Effector memory CD8-positive, alpha-beta T cell (primary cell): ENCODE measurements at places on chromosomes 11 and 22.

DNA sequence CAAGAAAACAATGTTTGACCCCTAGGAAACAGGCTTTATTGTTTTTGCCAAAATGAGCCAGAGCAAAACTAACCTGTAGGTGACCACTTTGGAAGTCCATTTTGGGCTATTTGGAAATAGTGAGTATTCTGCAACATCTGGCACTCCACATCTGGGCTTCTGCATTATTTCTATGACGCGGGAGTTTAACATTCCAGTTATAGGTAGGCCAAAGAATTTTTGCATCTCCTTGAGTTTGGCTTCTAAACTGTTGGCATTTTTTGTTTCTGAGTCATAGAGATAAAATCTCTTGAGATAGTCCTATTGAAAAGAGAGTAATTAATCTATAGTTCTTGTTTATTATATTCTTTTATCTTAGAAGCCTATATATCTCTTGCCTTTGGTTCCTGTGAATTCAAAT, 2.9 kb downstream of the MMP7 start:
- H3K27ac ChIP-seq, result no peak overlapping the region
- H3K4me3 ChIP-seq, result no peak overlapping the region
- H3K27me3 ChIP-seq, result peaks cover 9% of the 10 kb centered on the region
- H3K36me3 ChIP-seq, result no peaks in the 10 kb centered on the region
- H3K4me1 ChIP-seq, result peaks cover under 1% of the 10 kb centered on the region
- DNase-seq, result no peak

DNA sequence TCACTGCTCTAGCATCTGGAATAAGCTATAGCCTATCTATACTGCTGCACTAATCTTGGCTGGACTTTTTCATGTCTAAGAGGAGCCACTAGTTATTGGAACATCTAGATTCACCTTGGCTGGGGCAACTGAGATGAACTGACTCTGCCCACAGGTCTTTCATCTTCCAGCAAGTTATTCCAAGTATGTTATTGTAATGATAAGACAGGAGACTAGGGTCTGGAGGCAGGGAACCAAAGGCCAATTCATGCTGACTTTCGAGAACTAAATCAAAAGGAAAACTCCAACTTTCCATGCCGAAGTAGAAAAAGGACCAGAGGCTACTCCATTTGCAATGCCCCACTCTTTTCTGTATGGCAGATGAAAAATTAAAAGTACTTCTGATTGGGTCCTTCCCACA, 1243.0 kb upstream of the RAG2 start:
- H3K36me3 ChIP-seq, result no peaks in the 10 kb centered on the region
- H3K4me1 ChIP-seq, result no peaks in the 10 kb centered on the region
- no peak overlapping the region for H3K27ac ChIP-seq
- H3K4me3 ChIP-seq, result no peak overlapping the region
- no peaks in the 10 kb centered on the region for H3K27me3 ChIP-seq

GRCh38 chr11:77438487-77438886, 35.4 kb downstream of the PAK1 start:
- no peak overlapping the region for H3K27ac ChIP-seq
- no peak for DNase-seq
- H3K4me3 ChIP-seq, result no peak overlapping the region
- no peaks in the 10 kb centered on the region for H3K4me1 ChIP-seq
- peaks cover 19% of the 10 kb centered on the region for H3K27me3 ChIP-seq

GRCh38 chr22:20128902-20129746, 2.5 kb upstream of the ZDHHC8 start:
- H3K4me3 ChIP-seq, result peak overlapping the region; percentile 68
- no peak overlapping the region for H3K27ac ChIP-seq
- peaks cover 5% of the 10 kb centered on the region for H3K4me1 ChIP-seq
- DNase-seq, result peak; percentile 49
- peaks cover 28% of the 10 kb centered on the region for H3K36me3 ChIP-seq

- no peaks in the 10 kb centered on the region for H3K27me3 ChIP-seq
- peaks cover 9% of the 10 kb centered on the region for H3K36me3 ChIP-seq
- no peak for DNase-seq
- no peak overlapping the region for H3K27ac ChIP-seq
- peaks cover 28% of the 10 kb centered on the region for H3K4me1 ChIP-seq
Observed at GRCh38 chr22:26651815-26652214, 5.6 kb upstream of the MIAT start.

DNA sequence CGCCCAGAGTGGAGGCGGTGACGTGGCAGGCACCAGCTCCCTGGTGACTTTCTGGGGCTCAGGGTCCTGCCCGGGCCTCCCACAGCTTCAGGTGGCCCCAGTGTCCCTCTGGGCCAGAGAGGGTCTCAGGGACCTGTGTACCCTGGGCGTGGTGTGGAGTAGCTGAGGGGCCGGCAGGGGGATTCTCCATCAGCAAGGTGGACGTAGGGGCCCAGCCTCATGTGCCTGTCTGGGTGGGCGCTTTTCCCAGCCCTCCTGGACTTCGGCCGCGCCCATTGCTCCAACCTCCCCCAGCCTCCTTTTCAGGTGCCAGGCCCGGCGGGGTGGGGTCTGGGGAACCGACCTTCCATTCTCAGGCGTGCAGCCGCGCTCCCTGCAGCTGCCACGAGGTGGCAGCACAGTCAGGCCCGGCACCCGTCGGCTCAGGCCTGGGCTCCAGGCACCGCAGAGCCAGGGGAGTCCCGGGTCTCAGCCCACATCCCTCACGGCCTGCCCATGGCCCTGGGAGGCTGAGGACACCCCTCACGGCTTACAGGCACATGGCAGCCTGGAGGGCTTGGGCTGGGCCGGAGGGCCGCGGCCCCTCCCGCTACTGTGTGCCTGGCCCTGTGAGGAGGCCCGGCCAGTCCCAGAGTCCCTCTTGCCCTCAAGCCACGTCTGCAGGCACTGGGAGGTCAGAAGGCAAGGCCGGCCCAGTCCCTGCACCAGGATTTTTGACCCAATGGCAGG, 19.9 kb upstream of the MUC5B start:
- DNase-seq, result peak; percentile 61
- H3K27ac ChIP-seq, result no peak overlapping the region
- H3K27me3 ChIP-seq, result peaks cover 9% of the 10 kb centered on the region

- peak overlapping the region; percentile 94 for H3K27ac ChIP-seq
- peaks cover 21% of the 10 kb centered on the region for H3K4me1 ChIP-seq
- DNase-seq, result no peak
- peak overlapping the region; percentile 93 for H3K4me3 ChIP-seq
Observed at GRCh38 chr11:61362542-61362875, 335 bp downstream of the TMEM138 start.

GRCh38 chr22:50270666-50271394, 650 bp upstream of the MAPK11 start:
- H3K27me3 ChIP-seq, result no peaks in the 10 kb centered on the region
- peaks cover 8% of the 10 kb centered on the region for H3K4me1 ChIP-seq
- peak; percentile 73 for DNase-seq
- no peak overlapping the region for H3K27ac ChIP-seq

GRCh38 chr22:38452373-38453065, 2.5 kb downstream of the KCNJ4 start:
- peaks cover 83% of the 10 kb centered on the region for H3K27me3 ChIP-seq
- peaks cover 9% of the 10 kb centered on the region for H3K4me1 ChIP-seq
- no peak overlapping the region for H3K4me3 ChIP-seq
- H3K36me3 ChIP-seq, result peaks cover 4% of the 10 kb centered on the region
- H3K27ac ChIP-seq, result no peak overlapping the region

DNA sequence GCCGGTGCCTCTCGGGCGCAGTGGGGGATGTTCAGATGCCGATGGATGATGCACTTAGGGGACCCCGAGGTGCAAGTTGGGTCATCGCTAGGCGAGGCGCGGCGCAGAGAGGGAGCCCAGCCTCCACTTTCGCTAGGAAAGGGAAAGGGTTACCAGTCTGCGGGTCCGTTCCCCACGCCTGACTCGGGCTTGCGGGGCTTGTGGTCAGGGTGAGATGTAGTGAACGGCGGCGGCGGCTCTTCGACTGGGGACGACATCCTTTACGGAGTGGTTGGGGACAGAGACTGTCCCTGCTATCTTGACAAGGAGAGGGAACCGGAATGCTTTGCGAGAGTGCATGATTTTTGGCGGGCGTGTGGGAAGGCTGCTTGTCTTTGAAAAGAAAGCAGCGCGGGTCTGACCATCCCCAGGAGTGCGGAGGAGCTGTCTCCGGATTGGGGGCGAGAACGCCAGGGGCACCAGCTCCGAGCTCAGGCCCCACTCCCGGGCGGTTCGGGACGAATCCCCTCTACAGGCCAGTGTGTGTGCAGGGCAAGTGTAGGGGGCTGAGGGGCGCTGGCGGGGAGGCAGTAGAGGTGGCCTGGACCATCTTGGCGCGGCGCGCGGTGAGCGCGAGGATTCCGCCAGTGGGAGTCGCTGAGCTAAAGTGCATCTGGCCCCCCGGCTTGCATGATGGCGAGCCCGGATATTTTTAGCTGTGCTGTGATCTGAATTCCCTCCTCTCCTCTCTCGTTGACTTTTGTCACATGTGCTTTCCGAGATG, 1.1 kb downstream of the FAT3 start:
- H3K27me3 ChIP-seq, result peaks cover 20% of the 10 kb centered on the region
- no peak overlapping the region for H3K27ac ChIP-seq
- no peak for DNase-seq
- no peaks in the 10 kb centered on the region for H3K4me1 ChIP-seq

DNA sequence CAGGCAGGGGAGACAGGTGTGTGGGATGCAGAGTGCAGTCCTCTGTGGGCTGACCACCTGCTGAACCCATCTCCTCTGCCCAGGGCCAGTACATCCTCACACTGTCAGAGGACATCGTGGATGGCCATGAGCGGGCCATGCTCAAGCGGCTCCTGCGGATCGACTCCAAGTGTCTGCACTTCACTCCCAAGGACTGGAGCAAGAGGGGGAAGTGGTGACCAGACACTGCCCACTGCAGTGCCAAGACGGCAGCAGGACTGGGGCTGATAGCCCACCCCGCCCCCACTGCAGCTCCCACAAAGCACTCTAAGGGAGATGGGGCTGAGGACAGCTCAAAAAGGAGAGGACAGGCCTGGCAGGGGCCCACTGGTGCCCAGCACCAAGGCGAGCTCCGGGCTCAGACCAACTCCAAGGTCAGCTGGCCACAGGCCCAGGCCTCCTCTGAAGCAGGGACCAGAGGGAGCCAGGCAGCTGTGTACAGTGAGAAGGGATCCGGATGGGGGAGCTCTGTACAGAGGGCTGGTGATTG, 1.6 kb downstream of the RNASEH2C start:
- peak overlapping the region; percentile 89 for H3K27ac ChIP-seq
- H3K4me3 ChIP-seq, result peak overlapping the region; percentile 94
- H3K4me1 ChIP-seq, result peaks cover 25% of the 10 kb centered on the region
- no peak for DNase-seq
- H3K27me3 ChIP-seq, result no peaks in the 10 kb centered on the region

DNA sequence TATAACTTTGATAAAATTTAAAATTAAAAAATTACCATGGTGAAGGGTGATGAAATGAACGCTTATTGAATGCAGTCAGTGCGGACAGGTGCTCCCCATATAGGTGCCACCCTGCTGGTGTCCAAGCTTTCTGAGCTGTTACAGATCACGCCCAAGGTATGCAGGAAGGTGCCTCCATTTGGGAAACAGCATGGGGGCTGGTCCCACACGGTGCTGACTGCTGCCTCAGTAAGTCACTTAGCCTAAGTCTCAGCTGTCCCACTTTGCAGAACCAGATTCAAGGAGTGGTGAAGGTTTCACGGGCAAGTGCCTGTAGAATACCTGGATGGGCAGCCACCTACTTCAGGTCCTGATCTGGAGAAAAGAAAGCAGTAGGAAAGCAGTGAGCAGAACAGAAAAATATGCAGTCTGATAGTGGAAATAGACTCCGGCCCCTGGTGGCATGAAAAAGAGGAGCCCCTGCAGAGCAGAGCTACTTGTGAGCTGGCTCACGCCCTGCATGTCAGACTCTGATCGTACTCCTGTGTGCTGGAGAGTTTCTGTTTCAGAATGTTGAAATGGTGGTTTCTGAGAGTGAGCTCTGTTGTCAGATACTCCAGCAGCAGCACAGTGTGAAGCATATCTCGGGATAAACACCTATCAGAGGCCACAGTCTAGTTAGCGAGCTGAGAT, 33.2 kb downstream of the ADORA2A start:
- no peak overlapping the region for H3K27ac ChIP-seq
- no peak overlapping the region for H3K4me3 ChIP-seq
- no peaks in the 10 kb centered on the region for H3K4me1 ChIP-seq
- H3K36me3 ChIP-seq, result no peaks in the 10 kb centered on the region
- H3K27me3 ChIP-seq, result no peaks in the 10 kb centered on the region

DNA sequence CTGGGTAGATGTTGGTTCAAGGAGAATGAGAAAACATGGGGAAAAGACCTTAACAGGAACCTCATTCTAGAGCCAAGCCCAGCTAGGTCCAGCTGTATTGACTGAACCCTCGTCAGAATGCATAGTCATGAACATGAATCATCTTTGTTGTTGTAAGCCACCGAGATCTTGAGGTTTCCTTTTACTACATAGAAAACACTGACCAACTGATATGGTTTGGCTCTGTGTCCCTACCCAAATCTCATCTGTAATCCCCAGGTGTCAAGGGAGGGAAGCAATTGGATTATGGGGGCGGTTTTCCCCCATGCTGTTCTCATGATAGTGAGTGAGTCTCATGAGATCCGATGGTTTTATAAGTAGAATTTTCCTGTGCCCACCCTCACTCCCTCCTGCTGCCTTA, 19.4 kb upstream of the PHOX2A start:
- peaks cover 3% of the 10 kb centered on the region for H3K36me3 ChIP-seq
- H3K27ac ChIP-seq, result no peak overlapping the region
- H3K27me3 ChIP-seq, result peaks cover 51% of the 10 kb centered on the region
